ENCODE measurements at places on chromosomes 11 and 22.

GRCh38 chr11:17526931-17527627 lies 17.1 kb downstream of the USH1C start:
- H3K36me3 ChIP-seq: peaks cover 76% of the 10 kb centered on the region
- H3K4me1 ChIP-seq: peaks cover 43% of the 10 kb centered on the region
- DNase-seq: no peak
- peak overlapping the region; percentile 49 for H3K27ac ChIP-seq

- no peaks in the 10 kb centered on the region for H3K27me3 ChIP-seq
- H3K36me3 ChIP-seq: peaks cover 29% of the 10 kb centered on the region
- H3K27ac ChIP-seq: no peak overlapping the region
- DNase-seq: no peak
Observed at GRCh38 chr11:889687-890475, 20.7 kb downstream of the CHID1 start.

DNA sequence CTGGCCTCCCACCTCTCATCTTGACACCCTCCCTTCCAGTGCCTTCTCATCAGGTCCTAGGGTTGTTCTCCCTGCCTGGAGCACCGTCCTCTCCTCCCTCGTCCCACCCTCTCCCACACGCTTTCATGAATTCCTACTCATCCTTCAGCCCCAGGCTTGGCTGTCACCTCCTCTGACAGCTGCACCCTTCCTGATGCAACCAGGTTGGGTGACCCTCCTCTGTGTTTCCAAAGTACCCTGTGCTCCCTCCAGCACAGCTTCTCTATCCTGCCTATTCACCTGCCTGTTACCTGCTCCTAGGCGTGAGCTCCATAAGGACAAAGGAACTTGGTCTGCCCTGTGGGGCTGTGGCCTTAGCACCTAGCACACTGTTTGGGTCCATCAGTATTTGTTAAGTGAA lies 58.4 kb downstream of the SGSM3 start:
- H3K27ac ChIP-seq: no peak overlapping the region
- H3K4me1 ChIP-seq: no peaks in the 10 kb centered on the region
- peaks cover 66% of the 10 kb centered on the region for H3K36me3 ChIP-seq
- no peak overlapping the region for H3K4me3 ChIP-seq
- no peaks in the 10 kb centered on the region for H3K27me3 ChIP-seq

- H3K36me3 ChIP-seq: peaks cover 15% of the 10 kb centered on the region
- H3K27me3 ChIP-seq: no peaks in the 10 kb centered on the region
- peak overlapping the region; percentile 99 for H3K27ac ChIP-seq
Observed at GRCh38 chr11:72039031-72039855, 40.5 kb downstream of the IL18BP start.

DNA sequence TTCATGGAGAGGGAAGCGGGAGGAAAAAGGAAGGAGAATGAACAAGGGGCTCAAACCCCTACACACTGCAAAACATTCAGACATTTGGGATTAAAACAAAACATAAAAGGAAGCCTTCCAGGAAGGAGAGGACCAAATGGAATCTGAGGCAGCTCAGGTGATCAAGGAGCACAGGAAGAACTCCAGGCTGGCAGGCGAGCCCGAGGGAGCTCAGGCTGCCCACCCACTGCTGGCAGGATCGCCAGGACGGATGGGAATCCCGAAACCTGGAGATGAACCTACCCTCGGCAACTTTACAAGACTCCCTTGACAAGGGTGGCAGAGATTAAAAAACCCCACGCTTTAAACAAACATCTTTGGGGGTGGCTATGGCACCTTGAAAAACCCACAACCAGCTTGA lies 5.0 kb upstream of the PYGM start:
- no peak overlapping the region for H3K4me3 ChIP-seq
- peaks cover 73% of the 10 kb centered on the region for H3K36me3 ChIP-seq
- no peaks in the 10 kb centered on the region for H3K27me3 ChIP-seq
- H3K4me1 ChIP-seq: peaks cover 5% of the 10 kb centered on the region
- no peak overlapping the region for H3K27ac ChIP-seq

GRCh38 chr11:96033095-96033494 lies 109.2 kb upstream of the MTMR2 start:
- peaks cover 24% of the 10 kb centered on the region for H3K4me1 ChIP-seq
- H3K27ac ChIP-seq: peak overlapping the region; percentile 40
- H3K36me3 ChIP-seq: no peaks in the 10 kb centered on the region
- H3K27me3 ChIP-seq: no peaks in the 10 kb centered on the region

DNA sequence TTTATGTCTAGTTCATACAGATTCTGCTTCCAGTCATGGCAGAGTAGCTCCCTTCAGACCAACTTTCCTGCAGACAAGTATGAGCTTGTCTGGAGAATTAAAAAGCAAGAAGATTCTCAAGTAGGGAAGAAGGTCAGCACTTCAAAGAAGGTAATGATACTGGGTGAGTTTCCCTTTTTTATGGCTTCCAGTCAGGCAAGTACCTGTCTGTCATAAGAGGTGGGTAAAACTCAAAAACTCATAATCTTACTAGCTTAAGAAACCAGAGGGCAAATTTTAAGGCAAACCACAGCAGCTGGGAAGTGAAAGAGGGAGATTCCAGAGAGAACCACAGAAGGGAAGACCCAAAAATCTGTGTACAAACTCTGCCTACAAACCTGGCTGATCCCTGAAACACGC lies 54.2 kb downstream of the DENND5A start:
- H3K4me3 ChIP-seq: no peak overlapping the region
- H3K27me3 ChIP-seq: no peaks in the 10 kb centered on the region
- no peaks in the 10 kb centered on the region for H3K36me3 ChIP-seq
- no peaks in the 10 kb centered on the region for H3K4me1 ChIP-seq

DNA sequence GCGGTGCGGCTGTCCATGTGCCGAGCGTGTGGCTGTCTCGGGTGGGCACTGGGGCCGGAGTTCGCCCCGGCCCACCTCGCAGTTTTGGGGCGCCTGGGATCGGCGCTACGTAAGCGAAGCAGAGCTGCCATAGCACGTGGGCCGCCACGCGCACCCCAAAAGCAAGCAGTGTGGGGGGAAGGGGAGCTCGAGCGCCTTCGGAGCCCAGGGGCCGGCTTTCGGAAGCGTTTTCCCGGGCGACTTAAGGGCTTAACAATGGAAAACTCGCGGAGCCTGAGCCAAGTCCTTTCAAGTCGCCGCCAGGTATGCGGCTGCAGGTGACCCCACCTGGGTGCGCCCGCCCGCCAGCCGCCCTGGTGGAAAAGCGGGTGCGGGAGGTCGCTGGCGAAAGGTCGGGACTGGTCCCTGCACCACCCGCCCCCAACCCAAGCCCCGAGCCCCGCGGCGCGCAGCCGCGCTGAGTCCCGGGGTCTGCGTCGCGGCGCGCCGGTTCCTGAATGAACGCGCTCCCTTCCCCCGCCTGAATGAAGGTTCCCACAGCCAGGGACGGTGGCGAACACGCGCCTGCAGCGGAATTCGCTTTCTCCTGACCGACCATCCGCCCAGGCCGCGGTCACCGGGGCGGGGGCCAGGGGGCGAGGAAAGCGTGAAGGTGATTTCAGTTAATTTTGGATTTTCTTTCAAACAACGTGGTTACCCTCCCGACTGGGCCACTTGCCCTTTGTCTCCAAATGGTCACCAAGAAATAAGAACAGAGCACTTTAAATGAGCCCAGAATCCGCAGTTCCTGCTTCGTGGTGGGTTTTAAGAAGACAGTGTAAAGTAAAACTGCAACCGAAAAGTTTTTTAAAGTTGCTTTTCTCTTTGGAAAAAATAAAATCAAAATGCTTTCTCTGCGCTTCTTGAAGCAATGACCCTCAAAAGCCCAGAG lies 2.8 kb upstream of the CCND1 start:
- H3K36me3 ChIP-seq: no peaks in the 10 kb centered on the region
- DNase-seq: peak; percentile 86
- H3K27me3 ChIP-seq: peaks cover 47% of the 10 kb centered on the region
- H3K4me3 ChIP-seq: peak overlapping the region; percentile 42
- H3K4me1 ChIP-seq: peaks cover 31% of the 10 kb centered on the region
- H3K27ac ChIP-seq: peak overlapping the region; percentile 80

DNA sequence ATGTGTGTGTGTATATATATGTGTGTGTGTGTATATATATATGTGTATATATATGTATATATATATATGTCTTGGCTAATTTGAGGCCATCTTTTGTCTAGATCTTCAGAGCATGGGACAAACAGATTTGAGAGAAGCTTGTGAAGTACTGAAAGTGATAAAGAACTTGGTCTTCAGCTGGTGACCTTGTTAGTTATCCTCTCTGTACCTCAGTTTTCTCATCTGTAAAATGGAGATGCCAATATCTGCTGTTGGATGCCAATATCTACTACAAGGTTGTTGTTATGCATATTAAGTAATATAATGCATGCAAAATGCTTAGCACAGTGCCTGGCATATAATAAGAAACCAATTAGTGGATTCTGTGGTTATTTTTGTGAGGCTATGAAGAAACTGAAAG lies 2.5 kb upstream of the FEZ1 start:
- no peak overlapping the region for H3K27ac ChIP-seq
- DNase-seq: no peak
- H3K36me3 ChIP-seq: no peaks in the 10 kb centered on the region
- peaks cover 44% of the 10 kb centered on the region for H3K27me3 ChIP-seq
- H3K4me1 ChIP-seq: peaks cover 3% of the 10 kb centered on the region

DNA sequence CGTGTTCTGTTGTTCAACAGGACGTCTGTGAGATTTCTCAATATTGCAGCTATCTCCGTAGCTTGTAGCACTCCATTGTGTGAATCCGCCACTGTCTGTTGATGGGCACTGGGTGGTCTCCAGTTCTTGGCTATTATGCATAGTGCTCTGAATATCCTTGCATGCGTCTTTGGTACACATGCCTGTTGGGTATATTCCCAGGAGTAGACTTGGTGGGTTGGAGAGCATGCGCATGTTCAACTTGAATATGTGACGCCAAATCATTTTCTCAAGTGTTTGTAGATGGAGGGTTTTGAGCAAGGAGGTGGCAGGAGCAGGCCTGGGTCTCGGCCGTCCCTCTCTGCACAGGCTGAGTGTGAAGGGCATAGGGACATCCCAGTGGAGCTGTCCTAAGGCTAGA lies 24.8 kb upstream of the TSKU start:
- DNase-seq: no peak
- no peaks in the 10 kb centered on the region for H3K4me1 ChIP-seq
- H3K27ac ChIP-seq: no peak overlapping the region

DNA sequence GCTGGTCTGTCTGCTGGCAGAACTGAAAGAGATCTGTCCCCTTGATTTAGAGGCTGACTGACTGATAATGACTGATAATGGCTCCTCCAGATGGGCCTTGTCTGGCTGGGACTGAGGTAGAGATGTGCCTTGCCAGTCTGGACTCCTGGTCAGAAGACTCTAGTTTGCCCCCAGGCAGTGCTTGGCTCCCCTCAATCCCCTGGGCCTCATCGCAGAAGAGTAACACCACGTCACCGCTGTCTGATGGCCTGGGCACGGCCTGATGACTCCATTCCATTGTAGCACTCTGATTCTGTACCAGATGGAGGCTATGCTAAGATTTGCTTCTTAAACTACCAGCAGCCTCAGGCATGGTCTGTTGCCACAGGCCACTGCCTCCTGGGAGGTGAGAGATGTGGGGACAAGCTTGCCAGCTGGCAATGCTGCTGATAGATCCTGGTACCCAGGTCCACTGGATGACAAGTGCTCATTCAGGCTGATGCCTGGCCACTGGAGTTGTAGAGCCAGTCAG lies 19.1 kb downstream of the CYB5R2 start:
- H3K27me3 ChIP-seq: no peaks in the 10 kb centered on the region
- no peak overlapping the region for H3K4me3 ChIP-seq
- no peak for DNase-seq
- H3K4me1 ChIP-seq: no peaks in the 10 kb centered on the region
- no peak overlapping the region for H3K27ac ChIP-seq

DNA sequence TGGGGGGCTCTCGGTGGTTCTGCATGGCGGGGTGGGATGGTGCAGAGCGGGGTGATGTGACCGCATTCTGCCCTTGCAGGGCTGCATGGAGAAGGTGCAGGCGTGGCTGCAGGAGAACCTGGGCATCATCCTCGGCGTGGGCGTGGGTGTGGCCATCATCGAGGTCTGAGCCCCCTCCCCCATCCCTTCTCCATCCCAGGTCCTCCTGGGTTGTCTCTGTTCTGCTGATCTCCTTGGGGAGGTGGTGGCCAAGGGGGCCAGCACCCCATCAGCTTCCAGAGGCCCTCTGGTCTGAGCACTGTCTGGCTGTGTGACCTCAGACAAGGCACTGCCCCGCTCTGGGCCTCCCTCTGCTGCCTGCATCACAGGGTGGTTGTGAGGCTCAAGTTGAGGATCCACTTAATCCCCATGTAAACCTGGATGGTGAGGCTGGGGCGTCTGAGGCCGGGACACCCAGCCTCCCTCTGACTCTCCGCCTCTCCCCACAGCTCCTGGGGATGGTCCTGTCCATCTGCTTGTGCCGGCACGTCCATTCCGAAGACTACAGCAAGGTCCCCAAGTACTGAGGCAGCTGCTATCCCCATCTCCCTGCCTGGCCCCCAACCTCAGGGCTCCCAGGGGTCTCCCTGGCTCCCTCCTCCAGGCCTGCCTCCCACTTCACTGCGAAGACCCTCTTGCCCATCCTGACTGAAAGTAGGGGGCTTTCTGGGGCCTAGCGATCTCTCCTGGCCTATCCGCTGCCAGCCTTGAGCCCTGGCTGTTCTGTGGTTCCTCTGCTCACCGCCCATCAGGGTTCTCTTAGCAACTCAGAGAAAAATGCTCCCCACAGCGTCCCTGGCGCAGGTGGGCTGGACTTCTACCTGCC lies 53.3 kb downstream of the CD82 start:
- no peak for DNase-seq
- peaks cover 31% of the 10 kb centered on the region for H3K36me3 ChIP-seq
- H3K27me3 ChIP-seq: no peaks in the 10 kb centered on the region
- peaks cover 48% of the 10 kb centered on the region for H3K4me1 ChIP-seq

- peaks cover 20% of the 10 kb centered on the region for H3K36me3 ChIP-seq
- no peaks in the 10 kb centered on the region for H3K27me3 ChIP-seq
- no peak overlapping the region for H3K27ac ChIP-seq
- peaks cover 8% of the 10 kb centered on the region for H3K4me1 ChIP-seq
Observed at GRCh38 chr11:73342633-73343032, 33.6 kb upstream of the RELT start.

DNA sequence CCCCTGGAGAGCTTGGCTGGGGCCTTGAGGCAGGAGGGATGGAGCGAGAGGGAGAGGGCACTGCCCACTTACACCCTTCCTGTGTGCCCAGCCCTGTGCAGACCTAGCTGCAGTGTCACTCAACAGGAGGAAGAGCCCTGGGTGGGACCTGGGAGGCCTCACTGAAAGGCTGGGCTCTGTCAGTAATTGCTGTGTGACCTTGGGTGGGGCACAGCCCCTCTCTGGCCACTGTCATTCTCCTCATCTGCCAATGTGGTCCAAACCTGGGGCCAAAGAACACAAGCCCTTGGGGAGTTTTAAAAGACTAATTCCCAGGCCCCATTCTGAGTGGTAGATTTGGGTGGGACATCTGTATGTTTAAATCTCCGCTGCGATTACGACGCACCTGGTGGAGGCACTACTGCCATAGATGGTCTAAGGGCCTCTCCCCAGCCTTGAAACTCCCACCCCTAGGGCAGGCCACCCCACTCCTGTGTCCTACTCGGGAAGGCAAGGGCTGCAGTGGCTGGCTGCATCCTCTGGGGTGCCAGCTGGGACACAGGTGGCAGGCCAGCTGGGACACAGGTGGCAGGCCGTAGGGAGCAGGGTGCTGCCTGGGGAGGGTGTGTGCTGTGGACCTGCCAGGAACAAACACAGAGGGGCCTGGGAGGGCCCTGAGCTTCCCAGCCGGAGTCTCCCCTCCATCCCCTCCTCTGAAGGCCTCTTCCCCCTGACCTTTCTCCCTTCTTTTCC lies 12.3 kb upstream of the SOX10 start:
- no peak overlapping the region for H3K27ac ChIP-seq
- H3K4me1 ChIP-seq: no peaks in the 10 kb centered on the region
- no peak overlapping the region for H3K4me3 ChIP-seq
- no peaks in the 10 kb centered on the region for H3K36me3 ChIP-seq
- no peaks in the 10 kb centered on the region for H3K27me3 ChIP-seq
- no peak for DNase-seq
